Muscle of back (tissue), 13 donors: ENCODE measurements at places on chromosomes 3 and 15. TPM values are rescaled to one million over a fixed set of nuclear protein-coding genes. Genes with fewer than 3 reads are reported as not detected.

TIMP4 gene
- 2.9 TPM for polyA plus RNA-seq

GOLGA8J gene
- polyA plus RNA-seq: 0.54 TPM

GRCh38 chr3:40523781-40524180, 979 bp upstream of the ZNF621 start:
- no peak for DNase-seq

- no peak for DNase-seq
Measured at GRCh38 chr15:98123297-98123696, 162.8 kb downstream of the ARRDC4 start.

GRCh38 chr3:56769116-56769707, 32.5 kb downstream of the ARHGEF3 start:
- peak; percentile 80 for DNase-seq
